ENCODE measurements at places on chromosomes 1 and 21.

GRCh38 chr1:59671066-59671952, 143.4 kb upstream of the HOOK1 start:
- DNase-seq = no peak

GRCh38 chr1:221981461-221981860, 239.6 kb upstream of the DUSP10 start:
- no peak for DNase-seq

DNA sequence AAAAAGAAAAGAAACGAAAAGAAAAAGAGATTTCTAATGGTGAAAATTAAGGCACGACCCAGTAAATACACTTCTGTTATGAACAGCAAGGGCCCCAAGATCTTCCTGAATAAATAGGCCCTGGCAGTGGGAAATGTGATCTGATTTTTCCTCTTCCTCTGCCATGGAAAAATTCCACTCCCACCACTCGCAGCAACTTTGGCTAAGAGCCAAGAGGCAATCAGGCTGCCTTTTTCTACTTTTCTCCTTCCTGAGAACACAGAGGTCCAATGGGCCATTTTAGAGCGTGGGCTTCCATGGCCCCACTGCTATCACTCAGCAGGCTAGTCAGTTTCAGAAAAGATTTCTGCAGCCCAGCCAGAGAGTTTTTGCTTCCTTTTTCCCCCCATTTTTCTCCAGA, 33.7 kb upstream of the AK4 start:
- no peak for DNase-seq

GRCh38 chr1:207259391-207259790, 62.1 kb upstream of the CD55 start:
- DNase-seq = peak; percentile 59

DNA sequence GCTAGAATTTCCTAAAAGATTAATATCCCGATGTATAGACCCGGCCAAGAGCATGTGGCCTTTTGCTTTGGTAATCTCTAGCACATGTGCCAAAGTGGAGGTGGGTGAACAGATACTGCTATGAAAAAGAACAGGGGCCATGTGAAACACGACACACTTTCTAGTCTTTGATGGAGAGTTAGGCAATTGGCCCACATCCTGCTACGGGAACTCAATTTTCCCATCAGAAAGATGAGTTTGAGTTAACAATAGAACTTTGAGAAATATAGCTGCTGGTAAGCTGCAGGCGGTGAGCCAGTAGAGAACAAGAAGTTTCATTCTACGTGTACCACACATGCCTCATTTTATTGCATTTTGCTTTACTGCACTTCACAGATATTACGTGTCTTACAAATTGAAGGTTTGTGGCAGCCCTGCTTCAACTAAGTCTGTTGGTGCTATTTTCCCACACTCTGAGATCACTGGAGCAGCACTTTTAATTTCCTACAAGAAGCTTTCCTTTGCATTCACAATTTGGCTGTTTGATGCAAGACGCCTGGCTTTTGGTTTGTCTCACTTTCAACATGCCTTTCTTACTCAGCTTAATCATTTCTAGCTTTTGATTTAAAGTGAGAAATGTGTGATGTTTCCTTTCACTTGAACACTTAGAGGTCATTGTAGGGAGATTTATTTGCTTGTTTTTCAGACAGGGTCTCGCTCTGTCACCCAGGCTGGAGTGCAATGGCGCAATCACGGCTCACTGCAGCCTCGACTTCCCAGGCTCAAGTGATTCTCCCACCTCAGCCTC, 46.3 kb downstream of the HTR6 start:
- no peak for DNase-seq

DNA sequence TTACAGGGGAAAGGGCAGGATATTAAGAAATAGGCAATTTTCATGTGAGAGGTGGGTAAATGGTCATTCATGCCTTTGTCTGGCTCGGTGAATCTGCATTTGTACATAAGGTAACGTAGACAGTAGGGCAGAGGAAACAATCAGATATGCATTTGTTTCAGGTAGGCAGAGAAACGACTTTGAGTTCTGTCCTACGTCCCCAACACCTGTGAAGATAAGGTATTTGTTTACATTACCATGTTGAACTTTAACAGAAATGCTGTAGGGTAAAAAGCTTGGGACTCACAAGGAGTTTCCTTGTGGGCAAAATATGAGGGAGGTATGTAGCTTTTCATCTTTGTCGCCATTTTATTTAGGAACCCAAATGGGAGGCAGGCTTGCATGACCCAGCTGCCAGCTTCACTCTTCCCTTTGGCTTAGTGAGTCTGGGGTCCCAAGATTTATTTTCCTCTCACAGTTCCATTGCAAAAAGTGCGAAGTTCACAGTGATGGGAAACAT, 31.4 kb downstream of the B3GALT5 start:
- DNase-seq = no peak

DNA sequence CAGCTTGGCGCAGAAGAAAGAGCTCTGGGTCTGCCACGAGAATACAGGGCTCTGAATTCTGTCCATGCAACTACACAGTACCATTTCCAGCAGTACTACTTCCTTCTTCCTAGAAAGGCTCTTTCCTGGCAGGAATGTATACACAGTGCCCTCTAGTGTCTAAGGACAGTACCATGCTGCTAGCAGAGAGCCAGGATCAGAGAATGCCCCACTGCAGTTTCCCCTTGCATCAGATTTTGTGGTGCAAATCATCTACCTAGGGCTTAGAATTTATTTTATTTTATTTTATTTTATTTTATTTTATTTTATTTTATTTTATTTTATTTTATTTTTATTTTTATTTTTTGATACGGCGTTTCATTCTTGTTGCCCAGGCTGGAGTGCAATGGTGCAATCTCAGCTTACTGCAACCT, 50.8 kb downstream of the PAX7 start:
- DNase-seq = peak; percentile 19

DNA sequence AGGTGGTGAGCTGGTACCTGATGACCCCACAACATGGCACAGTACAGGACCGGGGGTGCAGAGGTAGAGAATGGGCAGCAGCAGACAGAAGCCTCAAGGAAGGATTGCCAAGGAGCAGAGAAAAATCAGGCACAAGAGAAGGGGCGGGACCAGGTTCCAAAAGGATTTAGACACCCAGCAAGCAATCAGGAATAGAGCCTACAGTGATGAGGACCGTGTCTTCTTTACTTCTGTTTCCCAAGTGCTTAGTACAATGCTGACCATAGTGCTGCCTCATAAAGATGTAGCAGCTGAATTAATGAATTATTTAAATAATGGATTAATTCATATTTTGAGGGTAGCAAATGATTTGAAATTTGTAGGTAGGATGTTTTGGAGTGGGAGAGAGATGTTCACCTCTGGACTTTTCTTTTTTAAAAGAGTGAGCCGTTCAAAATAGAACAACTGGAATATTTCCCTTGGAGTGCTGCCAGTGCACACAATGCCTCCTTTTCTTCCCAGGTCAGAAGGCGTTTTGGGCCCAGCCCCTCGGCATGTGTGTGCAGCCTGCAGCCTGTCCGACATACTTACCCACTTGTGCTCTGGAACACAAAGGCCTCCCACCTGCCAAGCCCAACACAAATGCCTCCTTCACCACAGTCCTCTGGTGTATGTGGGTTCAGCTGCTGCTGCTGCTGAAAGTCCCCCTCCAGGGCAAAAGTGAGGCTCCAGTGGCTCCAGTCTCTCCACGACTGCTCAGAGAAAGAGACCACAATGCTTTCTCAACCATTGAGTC, 19.6 kb downstream of the KANK4 start:
- DNase-seq = no peak

- peak; percentile 86 for DNase-seq
Observed at GRCh38 chr1:91774520-91775203, 111.3 kb downstream of the TGFBR3 start.

- DNase-seq = no peak
Observed at GRCh38 chr1:154158307-154159125, 3.6 kb upstream of the NUP210L start.

- DNase-seq = peak; percentile 40
Observed at GRCh38 chr1:228982637-228983036, 247.4 kb downstream of the RHOU start.

- peak; percentile 38 for DNase-seq
Observed at GRCh38 chr1:52571783-52572182, 18.9 kb upstream of the TUT4 start.

DNA sequence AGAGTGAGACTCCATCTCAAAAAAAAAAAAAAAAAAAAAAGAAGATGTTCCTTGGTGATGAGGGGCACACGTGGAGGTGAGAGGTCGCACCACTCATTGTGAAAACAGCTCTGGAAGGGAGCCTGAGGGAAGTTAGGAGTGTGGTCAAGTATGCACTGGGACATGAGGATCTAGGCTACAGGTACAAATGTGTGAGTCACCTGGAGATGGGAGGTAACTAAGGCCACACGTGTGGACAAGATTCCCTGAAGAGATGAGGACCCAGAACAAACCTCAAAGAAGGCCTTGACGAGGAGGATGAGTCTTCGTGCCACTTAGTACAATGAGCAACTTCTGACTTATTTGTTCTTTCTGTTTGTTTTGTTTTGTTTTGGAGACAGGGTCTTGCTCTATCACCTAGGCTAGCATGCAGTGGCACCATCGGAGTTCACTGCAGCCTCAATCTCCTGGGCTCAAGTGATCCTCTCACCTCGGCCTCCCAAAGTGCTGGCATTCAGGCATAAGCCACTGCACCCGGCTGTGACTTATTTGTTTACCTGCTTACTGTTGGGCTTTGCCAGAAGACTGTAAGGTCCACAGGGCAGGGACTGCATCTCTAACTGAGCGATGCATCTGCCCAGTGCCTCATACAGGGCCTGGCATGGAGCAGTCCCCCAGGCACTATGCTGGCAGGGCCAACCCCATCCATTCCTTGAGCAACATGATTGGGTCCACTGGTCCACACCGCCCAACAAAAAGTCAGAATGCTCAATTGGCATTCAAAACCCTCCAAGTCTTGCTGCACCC, 6.4 kb downstream of the ASAP3 start:
- no peak for DNase-seq

GRCh38 chr21:43287111-43287760, 118.4 kb downstream of the CRYAA start:
- no peak for DNase-seq

GRCh38 chr1:56571448-56571847, 7.9 kb downstream of the PLPP3 start:
- no peak for DNase-seq

DNA sequence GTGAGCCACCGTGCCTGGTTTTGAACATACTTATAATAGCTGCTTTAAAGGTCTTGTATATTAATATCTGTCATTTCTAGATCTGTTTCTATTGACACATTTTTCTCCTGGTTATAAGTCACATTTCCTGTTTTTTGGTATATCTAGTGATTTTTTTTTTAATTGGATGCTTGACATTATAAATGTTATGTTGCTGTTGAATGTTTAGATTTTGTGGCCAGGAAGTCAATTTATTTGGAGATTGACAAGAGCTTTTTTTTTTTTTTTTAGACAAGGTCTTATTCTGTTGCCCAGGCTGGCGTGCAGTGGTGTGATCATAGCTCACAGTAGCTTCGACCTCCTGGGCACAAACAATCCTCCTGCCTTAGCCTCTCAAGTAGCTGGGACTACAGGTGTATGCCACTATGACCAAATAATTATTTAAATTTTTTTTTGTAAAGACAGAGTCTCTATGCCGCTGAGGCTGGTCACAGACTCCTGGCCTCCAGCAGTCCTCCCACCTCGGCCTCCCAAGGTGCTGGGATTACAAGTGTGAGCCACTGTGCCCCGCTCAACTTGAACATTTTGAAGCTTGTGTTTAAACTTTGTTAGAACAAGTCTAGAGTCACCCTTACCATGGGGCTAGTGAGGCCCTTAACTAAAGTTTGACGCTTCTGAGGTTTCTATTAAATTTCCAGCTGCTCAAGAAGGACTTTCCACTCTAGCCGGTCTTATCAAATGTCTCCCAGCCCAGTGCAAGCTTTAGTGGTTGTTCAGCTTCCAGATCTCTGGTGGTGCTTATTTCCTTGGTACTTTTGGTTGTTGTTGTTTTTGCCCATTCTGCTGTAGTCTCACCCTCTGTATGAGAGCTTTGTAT, 8.6 kb upstream of the CHI3L2 start:
- no peak for DNase-seq

DNA sequence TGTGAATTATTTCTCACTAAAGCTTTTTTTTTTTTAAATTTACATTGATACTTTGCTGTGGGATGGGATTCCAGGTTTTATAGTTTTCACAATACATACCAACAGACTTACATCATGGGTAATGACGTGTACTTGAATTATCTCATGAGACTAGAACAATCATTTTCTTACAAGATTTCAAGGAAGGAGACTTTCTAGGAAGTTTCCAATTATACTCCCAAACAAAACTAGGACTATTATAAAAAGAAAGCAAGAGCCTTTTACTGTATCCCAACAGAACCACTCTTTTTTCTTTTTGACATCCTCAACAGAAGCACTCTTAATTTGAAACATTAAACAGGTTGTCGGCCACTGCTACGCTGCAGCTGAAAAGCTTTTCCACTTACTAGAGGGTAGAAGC, 48.7 kb downstream of the TESK2 start:
- DNase-seq = peak; percentile 76

- DNase-seq = no peak
Observed at GRCh38 chr1:233936842-233937241, 32.4 kb downstream of the SLC35F3 start.

DNA sequence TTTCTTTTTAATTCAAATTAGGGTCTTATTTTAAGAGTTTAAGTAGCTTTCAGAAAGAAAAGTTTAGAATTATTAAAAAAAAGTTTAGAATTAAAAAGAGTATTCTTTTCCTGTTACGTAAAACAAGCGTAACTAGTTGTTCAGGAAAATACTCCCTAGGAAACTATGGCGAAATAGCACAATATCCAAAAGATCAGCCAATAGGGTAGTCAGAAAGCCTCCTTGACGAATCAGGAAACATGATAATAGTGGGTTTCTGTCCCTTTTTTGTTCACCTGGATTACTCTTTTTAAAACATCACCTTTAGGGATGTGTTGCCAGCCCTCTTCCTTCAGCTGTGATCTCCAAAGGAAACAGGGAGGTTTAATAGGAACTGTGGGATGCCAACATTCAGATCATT, 25.2 kb downstream of the S1PR1 start:
- DNase-seq = no peak

GRCh38 chr1:150574260-150575071, 4.9 kb downstream of the MCL1 start:
- DNase-seq = no peak

DNA sequence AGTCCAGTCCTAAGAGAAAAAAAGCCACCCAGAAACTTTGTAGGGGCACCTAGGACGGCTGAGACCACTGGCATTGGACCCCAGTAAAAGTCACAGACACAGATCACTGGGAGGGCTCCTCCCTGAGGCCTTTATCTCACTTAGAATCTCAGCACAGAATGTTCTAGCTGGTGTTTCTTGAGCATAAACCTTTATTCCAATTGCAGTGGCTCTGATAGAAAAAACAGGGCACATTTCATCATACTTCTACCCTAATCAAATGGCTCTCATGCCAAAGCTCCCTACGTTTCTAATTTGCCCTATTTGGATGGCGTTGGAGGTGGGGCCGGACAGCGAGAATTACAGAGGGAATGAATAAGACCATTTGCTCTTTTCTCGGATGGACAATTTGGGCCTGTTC, 53.8 kb downstream of the NGF start:
- no peak for DNase-seq

- no peak for DNase-seq
Observed at GRCh38 chr1:26702680-26703038, 6.8 kb downstream of the ARID1A start.
